ENCODE measurements at places on chromosomes 4 and X. TPM values are rescaled to one million over a fixed set of nuclear protein-coding genes. Genes with fewer than 3 reads are reported as not detected.

HTATSF1 gene
- 77.6 TPM for total RNA-seq

MECP2 gene
- 65.7 TPM for total RNA-seq

CCNG2 gene
- total RNA-seq: 114 TPM

AIFM1 gene
- 10.3 TPM for total RNA-seq

NRK gene
- 1.3 TPM for total RNA-seq

PNCK gene
- total RNA-seq: 33.8 TPM

PRRG1 gene
- total RNA-seq: 5.0 TPM

EGF gene
- 0.31 TPM for total RNA-seq

CHRNA9 gene
- not detected for total RNA-seq

CLIC2 gene
- total RNA-seq: 3.8 TPM

TLR8 gene
- 0.31 TPM for total RNA-seq

TCEAL1 gene
- total RNA-seq: 37.2 TPM

ATP7A gene
- total RNA-seq: 21.0 TPM

SPANXN4 gene
- not detected for total RNA-seq

DOK7 gene
- 0.63 TPM for total RNA-seq

AP1S2 gene
- total RNA-seq: 156 TPM

ADGRL3 gene
- 301 TPM for total RNA-seq

WDFY3 gene
- 355 TPM for total RNA-seq

MAGEH1 gene
- total RNA-seq: 79.5 TPM

CFP gene
- total RNA-seq: 1.3 TPM

SPANXN5 gene
- not detected for total RNA-seq

ODAPH gene
- total RNA-seq: not detected

WAS gene
- 0.63 TPM for total RNA-seq

PRR32 gene
- total RNA-seq: not detected

MAOB gene
- total RNA-seq: 1.9 TPM

GPRASP1 gene
- total RNA-seq: 55.4 TPM

CENPVL1 gene
- 2.5 TPM for total RNA-seq

HTN3 gene
- total RNA-seq: not detected

NHSL2 gene
- total RNA-seq: 1.3 TPM

PPEF2 gene
- total RNA-seq: not detected

SETD7 gene
- 67.6 TPM for total RNA-seq

GPR143 gene
- 1.3 TPM for total RNA-seq

TMEM33 gene
- total RNA-seq: 58.2 TPM

MAMLD1 gene
- 5.6 TPM for total RNA-seq

MEPE gene
- not detected for total RNA-seq

PDZD4 gene
- total RNA-seq: 151 TPM

SYTL4 gene
- total RNA-seq: 1.3 TPM

FAM200B gene
- 58.2 TPM for total RNA-seq

TMPRSS11D gene
- total RNA-seq: not detected

SPIN4 gene
- 10.6 TPM for total RNA-seq

TLR6 gene
- total RNA-seq: 0.63 TPM

HMGB3 gene
- total RNA-seq: 36.0 TPM

SYN1 gene
- total RNA-seq: 27.9 TPM

TEX11 gene
- total RNA-seq: not detected

HPGD gene
- total RNA-seq: 2.8 TPM

SPIN2B gene
- 11.9 TPM for total RNA-seq

TBC1D1 gene
- total RNA-seq: 79.2 TPM

HELT gene
- total RNA-seq: 1.6 TPM

XAGE1A gene
- total RNA-seq: not detected

CSAG3 gene
- total RNA-seq: not detected

Measured in parietal lobe (tissue), 2 donors.